ENCODE measurements at places on chromosomes 1 and 21.
A peak's percentile ranks its signal among the peaks of the same experiment; 100 is the strongest.

DNA sequence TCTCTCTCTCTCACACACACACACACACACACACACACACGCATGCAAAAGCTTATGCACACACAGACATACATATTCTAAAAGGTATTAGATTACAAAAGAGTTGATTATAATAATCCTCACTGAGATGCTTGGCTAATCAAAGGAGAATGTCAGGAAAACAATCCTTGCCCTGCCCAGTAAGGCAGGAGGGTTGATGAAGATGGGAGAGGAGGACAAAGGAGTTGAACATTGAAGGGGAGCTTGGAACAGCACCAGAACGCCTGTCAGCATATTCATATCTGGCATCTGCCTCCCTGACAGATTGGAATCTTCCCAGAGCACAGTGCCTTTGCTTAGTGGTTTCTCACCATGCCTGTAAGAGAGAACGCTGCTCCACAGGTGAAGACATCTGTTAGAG is 68.6 kb upstream of the PALMD start:
- no peak for DNase-seq

- DNase-seq: no peak
Observed at GRCh38 chr1:81430236-81430938, 370.3 kb upstream of the ADGRL2 start.

DNA sequence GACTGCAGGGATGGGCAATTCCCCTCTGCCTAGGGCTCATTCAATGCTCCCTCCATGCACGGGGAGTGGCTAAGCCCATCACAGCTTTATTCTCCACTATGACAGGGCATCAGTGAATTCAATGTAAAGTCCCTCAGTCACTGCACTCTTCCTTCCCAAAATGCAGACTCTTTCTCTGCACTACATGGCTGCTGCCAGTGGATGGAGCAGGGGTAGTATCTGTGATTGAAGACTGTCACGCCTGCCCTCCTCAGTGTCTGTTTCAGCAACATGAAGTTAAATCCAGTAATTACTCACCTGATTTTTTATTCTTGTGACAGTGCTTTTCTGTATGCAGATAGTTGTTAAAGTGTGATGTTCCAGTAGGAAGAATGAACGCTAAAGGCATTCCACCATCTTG is 1323.2 kb downstream of the AMY1C start:
- DNase-seq: no peak

DNA sequence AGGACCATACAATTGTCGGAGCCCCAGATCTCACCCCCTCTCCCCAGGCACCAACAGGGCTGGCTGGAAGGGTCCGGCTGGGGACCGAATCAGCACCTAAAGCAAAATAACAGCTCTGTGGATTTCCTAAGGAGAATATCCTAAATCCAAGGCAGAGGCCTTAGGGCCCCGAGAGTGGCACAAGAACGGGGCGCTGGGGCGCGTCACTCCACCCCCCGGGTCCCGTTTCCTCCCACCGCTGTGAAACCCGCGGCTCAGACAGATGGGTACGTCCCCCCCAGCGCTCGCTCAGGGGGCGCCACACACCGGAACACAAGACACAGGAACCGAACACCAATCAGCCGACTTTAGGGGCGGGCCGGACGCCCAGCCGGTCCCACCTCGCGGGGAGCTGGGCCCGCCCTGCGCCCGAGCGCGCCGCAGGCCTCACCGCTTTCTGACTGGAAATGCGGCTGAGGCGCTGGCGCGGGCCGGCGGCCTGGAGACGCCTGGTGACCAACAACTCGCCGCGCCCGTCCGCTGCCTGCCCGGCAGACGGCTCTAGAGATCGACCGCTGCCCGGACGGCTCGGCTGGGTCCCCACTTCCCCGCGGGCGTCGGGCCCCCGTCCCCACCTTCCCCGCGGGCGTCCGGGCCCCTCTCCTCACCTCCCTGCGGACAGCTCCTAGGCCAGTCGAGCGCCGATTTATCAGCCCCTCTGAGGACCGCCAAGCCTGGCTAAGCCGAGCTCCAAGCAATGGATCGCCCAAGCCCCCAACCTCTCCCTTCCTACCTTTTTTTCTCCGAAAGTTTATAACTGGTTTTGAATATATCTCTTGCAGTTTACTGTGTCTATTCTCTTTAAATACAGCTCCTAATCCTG is at the start of gene HFM1:
Gene HFM1 (minus strand): TSS at position 687 of the 862 bp plus-strand sequence. CDS start 3,755 bp downstream, outside the sequence.
- peak; percentile 41 for DNase-seq

- no peak for DNase-seq
Observed at GRCh38 chr1:46615735-46616134, 876 bp downstream of the MOB3C start.

DNA sequence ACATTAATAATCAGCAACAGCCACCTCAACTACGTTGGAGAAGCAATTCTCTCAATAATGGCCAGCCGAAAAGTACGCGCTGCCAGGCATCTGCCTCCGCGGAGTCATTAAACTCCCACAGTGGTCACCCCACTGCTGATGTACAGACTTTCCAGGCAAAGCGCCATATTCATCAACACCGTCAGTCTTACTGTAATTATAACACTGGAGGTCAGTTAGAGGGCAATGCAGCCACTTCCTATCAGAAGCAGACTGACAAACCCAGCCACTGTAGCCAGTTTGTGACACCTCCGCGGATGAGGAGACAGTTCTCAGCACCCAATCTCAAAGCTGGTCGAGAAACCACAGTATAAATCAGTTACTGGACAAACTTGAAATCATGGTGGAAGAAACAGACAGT is 93.9 kb downstream of the KIF1B start:
- no peak for DNase-seq

GRCh38 chr1:109298666-109299557 is 7.9 kb downstream of the MYBPHL start:
- DNase-seq: peak; percentile 89

DNA sequence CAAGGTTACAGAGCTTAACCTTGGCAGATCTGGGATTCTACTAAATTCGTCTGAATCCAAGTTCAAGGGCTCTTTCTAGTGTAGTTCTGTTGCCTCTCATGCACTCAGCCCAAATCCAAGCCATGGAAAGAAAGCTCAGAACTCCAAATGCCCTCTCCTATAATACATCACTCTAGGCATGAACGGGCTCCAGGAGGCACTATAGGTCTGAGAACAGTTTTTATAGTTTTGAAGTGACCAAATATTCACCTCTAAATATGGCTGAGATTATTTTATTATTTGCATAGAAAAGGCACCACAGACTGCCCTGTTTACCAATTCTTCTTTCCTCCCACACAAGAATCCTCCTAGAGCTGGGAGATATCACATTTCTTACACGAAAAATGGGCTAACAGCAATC is 327.9 kb upstream of the BEND5 start:
- DNase-seq: peak; percentile 5

- DNase-seq: no peak
Observed at GRCh38 chr1:97926017-97926708, 5.3 kb upstream of the DPYD start.

DNA sequence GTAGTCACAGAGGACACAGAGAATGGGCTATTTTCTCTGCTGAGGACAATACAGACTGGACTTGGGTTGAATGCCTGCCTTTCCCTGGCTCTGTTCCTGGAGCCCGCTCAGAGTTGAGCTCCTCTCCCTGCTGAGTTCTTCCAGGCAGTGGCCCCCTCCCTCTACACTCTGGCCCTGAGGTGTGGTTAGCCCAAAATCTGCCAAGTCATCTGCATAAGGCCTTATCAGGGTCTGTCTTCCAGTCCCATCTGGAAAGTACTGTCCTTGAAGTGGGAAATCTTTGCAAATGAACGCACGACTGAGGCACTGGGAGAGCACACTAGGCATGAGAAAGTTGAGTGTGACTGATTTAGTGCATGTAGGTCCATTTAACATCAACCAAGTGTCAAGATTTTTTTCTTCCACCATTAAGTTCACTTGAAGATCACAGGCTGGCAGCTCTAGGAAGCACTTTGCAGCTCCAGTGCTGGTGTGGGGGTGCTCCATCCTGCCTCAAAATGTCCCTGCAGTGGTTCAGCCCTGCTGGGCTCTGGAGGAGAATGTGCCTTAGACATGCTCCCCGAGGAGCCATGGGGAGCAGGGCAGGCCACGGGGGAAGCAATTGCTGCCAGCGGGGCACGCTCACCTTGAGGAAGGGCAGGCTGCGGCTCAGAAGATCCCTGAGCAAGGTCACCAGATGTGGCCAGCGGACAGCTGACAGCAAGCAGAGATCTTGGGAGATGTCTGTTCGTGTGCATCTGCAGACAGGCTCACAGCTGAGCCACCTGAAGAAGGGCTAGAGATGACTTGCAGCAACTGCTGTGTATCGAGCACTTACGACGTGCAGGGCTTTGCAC is 41.5 kb downstream of the IER5 start:
- peak; percentile 67 for DNase-seq

DNA sequence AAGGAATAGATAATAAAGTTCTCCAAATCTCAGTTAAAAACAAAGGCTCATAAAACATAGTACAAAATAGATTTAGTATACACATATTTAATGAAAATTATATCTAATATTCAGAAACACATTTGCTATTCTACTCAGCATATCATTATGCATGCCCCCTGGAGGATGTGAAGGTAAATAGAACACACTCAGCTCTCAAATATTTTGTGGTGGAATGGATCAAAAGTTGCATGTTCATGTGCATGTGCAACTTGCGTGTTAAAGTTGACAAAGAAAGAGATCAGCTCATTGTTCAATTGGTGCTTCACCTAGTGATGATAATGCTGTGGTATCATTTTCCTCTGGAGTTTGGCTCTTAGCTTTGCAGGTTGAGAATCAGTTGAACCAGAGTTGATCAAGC is 4.9 kb upstream of the ZNF644 start:
- DNase-seq: no peak

- DNase-seq: no peak
Observed at GRCh38 chr21:45078877-45079281, 4.5 kb downstream of the ADARB1 start.

- DNase-seq: no peak
Observed at GRCh38 chr1:228366062-228366865, 40.4 kb downstream of the TRIM11 start.

DNA sequence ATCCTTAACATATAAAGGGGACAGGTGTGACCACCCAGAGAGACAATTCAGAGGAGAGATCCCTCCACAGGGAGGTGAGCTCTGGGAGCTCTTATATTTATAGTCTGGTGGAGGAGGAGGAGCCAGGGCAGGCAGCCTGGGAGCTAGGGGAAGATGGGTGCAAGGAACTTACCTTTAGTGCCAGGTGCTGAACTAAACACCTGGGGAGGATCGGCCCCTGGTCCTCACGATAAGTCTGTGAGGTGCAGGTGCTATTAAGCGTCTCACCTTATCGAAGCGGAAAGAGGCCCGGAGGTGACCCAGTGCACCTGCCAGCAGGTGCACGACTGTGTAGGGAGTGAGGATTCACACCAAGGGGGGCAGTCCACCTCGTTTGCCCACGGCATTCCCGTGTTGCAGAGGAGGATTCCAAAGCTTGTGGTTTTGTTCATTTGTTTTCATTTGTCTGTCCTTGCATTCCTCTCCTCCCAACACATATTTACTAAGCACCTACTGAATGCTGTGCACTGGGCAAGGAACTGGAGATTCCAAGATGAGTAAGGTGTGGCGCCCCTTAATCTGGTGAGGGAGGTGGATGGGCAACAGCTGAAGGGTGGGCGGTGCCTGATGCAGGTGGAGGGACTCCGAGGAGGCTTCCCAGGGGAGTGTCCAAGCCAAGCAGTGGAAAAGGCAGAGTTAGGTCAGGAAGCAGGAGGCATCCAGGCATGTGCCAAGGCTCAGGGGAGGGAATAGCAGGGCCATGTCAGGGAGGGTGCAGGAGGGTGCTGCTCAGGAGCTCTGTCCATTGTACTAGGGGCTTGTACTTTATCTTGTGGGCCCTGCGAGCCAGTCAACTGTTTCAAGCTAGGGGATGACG is 11.5 kb downstream of the ARHGEF10L start:
- no peak for DNase-seq

GRCh38 chr1:92960395-92961130 is 699 bp downstream of the DIPK1A start:
- peak; percentile 94 for DNase-seq

DNA sequence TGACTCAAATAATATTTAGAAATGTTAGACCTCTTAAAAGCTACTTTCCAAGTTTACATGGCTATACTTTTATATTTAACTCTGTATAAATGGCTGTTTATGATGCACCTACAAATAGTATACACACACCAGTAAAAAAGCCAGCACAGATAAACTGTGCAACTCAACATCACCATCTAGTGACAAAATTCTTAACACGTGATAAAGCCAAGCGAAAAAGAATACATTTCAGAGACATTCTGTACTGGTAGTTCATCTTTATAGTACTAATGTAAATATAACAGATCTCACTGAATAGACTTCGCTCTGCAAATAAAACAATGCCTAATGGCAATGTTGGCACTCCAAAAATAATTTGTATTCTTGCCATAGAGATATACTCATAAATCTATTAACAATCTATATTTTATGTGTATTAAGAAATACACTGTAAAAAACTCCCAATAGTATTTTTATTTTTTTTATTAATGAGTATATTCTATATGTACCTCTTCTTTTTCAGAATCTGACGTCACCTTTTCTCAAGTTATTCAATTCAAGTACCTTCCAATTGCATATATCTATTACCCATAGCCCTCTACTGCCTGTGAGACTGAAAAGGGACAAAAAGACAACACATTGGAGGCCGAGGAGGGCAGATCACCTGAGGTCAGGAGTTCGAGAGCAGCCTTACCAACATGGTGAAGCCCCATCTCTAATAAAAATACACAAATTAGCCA is 100.2 kb downstream of the DPYD start:
- peak; percentile 19 for DNase-seq

GRCh38 chr1:11938722-11939526 is 4.4 kb downstream of the PLOD1 start:
- DNase-seq: no peak

DNA sequence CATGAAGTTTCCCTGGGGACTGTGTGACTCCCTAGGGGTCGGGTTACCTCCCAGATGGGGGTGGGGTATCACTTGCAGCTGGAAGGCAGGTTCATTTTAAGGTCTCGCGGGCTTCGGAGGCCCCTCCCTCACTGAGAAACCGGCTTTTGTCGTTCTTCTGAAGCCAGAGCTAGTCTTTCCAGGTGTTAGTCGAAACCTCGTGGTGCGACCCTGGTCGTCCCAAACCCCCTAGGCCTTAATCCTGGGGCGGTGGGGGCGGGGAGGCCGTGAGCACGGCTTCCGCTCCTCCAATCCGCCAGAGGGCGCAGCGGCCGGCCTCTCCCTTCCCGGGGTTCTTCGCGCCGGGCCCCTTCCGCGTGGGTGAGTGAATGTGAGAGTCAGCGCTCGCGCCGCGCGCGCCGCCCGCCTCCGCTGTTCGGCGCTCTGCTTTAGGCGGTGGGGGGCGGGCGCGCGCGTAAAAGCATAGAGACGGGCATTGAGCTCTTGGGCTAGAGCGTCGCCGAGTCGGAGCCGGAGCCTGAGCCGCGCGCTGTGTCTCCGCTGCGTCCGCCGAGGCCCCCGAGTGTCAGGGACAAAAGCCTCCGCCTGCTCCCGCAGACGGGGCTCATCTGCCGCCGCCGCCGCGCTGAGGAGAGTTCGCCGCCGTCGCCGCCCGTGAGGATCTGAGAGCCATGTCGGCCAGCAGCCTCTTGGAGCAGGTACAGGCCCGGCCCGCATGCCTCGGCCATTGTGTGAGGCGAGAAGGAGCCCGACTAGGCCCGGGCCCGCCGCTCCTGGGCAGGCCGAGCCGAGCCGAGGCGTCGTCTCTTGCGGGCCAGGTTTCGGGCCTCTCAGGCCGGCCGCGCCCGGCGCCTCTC is at the start of gene YTHDF2:
Gene YTHDF2 (plus strand): TSS at position 491 of the 857 bp plus-strand sequence. CDS start 181 bp downstream, at position 672.
- DNase-seq: peak; percentile 94

All from pons (tissue), 1 donor.